CD4-positive, alpha-beta T cell treated with Interleukin-4 for 1 hour (primary cell): ENCODE measurements at places on chromosomes 12 and 14.
A peak's percentile ranks its signal among the peaks of the same experiment; 100 is the strongest.

GRCh38 chr12:90322006-90322405 is 613.4 kb upstream of the ATP2B1 start:
- DNase-seq = no peak

GRCh38 chr14:50926851-50927386 is 17.4 kb downstream of the PYGL start:
- no peak for DNase-seq

GRCh38 chr12:124867401-124867930 is 3.8 kb upstream of the SCARB1 start:
- DNase-seq = no peak

DNA sequence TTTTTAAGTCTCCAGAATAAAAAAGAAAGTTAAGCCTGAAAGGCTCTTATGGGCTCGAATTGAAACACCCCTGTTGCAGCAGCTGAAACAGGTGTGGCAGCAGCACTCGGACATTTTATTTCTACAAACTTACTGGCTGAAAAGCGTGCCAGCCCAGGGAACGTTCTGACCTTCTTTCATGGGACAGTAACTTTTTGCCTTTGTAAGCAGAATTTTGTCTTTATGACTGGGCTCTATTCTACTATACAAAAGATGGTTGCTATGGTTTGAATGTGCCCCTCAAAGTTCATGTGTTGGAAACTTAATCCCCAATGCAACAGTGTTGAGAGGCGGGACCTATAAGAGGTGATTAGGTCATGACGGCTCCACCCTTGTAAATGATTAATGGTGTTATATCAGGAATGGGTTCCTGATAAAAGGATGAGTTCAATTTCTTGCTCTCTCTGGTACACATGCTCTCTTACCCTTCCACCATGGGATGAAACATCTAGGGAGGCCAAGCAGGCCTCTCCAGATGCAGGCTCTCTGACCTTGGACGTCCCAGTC is 52.7 kb downstream of the PELI2 start:
- no peak for DNase-seq

- no peak for DNase-seq
Observed at GRCh38 chr12:49585477-49586459, 17.8 kb upstream of the MCRS1 start.

DNA sequence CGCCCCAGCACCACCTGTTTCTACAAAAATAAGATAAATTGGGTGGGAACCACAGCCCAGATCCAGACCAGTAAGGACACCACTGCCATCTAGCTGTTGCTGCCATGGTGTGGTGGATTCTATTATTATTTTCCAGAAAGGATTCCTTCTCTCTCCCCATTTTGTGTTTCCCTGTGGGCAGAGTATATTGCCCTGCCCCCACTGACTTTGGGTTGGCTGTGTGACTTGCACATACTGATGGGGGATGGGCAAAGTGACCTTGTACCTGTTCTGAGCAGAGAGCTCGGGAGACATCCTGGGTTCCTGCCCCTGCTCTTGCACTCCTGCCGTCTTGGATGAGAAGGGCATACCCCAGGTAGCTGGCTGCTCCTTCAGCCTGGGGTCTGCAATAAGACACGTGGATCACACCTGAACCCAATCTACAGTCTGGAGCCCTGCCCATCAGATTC is 24.3 kb downstream of the MOAP1 start:
- no peak for DNase-seq

DNA sequence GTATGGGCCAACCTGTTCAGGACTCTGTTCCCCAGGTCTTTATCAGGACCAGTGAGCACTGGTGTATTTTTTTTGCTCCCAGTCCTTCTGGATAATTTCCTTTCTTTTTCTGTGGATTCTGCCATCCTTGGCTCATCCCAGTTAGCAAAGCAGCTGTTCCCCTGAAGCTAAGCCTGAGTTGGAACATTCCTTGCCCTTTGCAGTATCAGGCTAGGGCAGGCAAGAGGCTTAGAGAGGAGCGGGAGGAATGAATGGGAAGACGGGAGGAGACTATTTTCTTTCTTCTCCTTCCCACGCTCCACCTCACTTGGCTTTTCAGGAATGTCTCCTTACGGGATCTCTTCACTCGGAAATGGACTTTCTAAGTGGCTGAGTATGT is 29.2 kb downstream of the ERG28 start:
- no peak for DNase-seq

DNA sequence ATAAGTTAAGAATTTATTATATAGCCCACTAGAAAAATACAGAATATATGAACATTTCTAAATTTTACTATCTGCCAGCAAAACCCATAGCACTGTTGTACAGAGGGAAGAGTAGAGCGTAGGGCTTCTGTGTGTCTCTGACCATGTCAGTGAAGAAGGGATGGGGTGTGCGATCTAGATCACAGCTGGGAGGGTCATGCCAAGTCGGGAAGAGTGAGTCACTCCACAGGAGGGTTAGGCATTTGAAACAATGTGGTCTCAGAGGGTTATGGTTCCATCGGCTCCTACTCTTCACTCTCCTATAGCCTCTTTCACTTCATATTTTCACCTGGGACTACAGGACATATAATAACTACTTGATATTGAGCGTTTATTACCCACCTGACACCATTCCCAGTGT is 185.1 kb upstream of the DDHD1 start:
- DNase-seq = no peak

GRCh38 chr12:104083769-104084475 is 19.6 kb downstream of the HCFC2 start:
- DNase-seq = no peak

GRCh38 chr12:46100551-46101484 is 110.4 kb upstream of the SCAF11 start:
- no peak for DNase-seq

GRCh38 chr12:11595080-11595479 is 54.4 kb upstream of the ETV6 start:
- DNase-seq = no peak

- no peak for DNase-seq
Observed at GRCh38 chr14:55904086-55904485, 214.1 kb upstream of the PELI2 start.

DNA sequence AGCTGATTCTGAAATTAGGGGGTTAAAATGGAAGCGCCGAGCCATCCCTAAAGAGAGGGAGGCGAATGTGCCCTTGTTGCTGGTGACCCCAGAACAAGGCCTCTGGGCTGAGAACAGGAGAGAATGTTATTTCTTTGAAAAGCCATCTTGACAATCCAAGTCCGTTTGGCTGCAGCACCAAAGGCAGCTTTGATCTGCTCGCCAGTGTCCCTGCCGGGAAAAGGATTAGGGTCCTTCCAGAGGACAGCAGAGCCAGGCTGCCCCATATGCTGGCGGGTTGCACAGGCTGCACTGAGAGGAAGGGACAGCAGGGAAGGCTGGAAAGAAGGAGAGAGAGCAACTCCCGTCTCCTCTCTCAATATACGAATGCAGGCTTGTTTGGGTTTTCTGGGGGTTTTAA is 141.7 kb downstream of the TMEM132C start:
- DNase-seq = no peak

DNA sequence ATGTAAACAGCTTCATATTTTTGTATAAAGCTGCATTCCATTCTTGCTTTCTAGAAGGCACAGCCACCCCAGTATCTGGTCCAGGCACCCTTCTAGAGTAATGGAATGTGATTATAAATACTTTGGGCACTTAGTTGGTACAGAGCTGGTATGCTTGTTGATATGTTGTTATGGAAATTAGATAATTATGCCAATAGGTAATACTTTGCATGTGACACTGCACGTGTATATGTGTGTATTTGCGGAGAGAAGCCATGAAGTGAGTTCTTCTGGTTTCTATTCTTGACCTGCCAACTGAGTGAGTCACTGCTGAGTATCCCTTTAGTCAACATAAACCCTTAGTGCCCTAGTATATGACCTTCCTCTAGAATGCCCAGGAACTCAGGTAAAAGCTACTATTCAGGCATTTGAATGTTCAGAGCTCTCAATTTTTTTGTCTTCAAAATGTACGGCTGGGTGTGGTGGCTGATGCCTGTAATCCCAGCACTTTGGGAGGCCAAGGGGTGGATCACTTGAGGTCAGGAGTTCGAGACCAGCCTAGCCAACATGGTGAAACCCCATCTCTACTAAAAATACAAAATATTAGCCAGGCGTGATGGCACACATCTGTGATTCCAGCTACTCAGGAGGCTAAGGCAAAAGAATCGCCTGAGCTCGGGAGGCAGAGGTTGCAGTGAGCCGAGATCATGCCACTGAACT is 6.2 kb upstream of the TCP11L2 start:
- no peak for DNase-seq

- DNase-seq = no peak
Observed at GRCh38 chr14:54219261-54220070, 177.3 kb upstream of the CDKN3 start.

DNA sequence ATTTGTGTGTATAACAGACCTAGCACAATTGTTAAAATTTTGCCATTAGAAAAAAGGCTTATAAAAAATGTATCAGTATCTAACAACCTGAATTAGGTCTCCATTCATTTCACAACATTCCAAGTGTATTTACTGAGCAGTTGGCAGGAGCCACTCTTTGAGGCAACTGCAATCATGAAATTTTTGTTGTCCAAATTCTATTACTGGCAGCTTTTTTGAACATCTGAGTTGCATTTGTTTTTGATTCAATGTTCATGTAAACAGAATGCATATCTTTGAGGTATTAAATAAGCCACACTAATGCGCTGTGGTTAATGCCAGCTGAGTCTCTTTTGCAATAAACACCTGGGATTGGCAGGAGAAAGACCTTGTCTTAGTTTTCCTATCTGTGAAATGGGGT is 8.7 kb downstream of the KITLG start:
- DNase-seq = no peak

DNA sequence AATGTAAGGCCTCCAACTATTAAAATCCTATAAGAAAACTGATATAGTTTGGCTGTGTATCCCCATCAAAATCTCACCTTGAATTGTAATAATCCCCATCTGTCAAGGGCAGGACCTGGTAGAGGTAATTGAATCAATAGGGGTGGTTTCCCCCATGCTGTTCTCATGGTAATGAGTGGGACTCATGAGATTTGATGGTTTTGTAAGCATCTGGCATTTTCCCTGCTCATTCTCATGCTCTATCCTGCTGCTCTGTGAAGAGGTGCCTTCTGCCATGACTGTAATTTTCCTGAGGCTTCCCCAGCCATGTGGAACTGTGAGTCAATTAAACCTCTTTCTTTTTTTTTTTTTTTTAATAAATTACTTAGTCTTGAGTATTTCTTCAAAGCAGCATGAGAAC is 31.9 kb downstream of the TSPAN19 start:
- no peak for DNase-seq

- no peak for DNase-seq
Observed at GRCh38 chr12:113858841-113859386, 107.2 kb downstream of the RBM19 start.

GRCh38 chr12:40157336-40157735 is 51.5 kb upstream of the SLC2A13 start:
- no peak for DNase-seq

DNA sequence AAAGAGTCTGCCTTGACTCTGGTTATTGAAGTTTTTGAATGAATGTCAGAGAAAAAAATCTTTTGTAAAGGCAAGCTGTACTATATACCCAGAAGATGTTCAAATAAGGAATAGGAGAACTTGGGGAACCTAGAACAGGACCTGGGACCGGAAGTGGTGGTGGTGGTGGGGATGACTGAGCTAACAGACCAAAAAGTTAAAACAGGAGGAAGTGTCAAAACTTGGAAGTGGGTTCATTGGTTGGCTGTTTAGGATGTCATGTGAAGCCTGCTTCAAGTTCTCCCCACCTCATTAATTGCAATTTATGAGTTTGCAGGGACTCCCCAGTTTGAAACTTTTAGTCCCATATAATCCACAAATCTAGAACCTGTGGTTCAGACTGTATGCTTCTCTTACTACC is 26.2 kb downstream of the PLXNC1 start:
- DNase-seq = peak; percentile 31

GRCh38 chr12:27967551-27968054 is 4.9 kb downstream of the PTHLH start:
- no peak for DNase-seq

GRCh38 chr14:79552778-79553177 is 658.5 kb downstream of the DIO2 start:
- DNase-seq = no peak

DNA sequence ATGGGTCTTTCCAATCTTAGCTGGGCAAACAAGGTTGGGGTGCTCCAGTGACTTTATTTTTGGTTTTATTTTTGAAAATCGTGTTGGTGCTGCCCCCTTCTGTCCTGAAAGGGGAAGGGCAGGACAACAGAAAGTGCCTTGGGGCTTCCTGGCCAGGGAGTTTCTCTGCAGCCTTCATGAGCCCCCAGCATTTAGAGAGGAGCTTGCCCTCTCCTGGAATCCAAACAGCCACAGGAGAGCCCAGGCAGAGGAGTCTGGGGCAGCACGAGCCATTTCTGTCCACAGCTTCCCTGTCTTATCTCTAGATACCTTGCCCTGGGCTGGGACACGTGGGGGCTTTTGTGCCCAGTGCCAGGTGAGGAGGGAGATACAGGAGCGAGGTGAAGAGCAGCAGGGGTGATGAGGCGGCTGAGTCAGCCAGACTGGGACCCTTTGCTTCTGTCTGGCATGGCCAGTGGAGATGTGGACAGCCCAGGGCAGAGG is 4.4 kb upstream of the C1RL start:
- peak; percentile 49 for DNase-seq

DNA sequence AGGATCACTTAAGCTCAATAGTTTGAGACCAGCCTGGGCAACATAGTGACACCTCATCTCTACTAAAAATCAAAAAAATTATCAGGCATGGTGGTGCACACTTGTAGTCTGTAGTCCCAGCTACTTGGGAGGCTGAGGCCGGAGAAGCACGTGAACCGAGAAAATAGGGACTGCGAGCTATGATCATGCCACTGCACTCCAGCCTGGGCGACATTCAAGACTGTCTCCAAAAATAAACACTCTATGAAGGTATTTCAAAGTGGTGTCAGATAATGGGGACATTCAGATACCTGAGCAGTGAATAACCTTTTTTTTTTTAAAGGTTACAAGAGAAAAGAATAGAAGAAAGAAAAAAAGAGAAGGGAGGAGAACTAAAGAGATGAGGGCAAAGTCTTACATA is 98.1 kb downstream of the MED13L start:
- DNase-seq = no peak

DNA sequence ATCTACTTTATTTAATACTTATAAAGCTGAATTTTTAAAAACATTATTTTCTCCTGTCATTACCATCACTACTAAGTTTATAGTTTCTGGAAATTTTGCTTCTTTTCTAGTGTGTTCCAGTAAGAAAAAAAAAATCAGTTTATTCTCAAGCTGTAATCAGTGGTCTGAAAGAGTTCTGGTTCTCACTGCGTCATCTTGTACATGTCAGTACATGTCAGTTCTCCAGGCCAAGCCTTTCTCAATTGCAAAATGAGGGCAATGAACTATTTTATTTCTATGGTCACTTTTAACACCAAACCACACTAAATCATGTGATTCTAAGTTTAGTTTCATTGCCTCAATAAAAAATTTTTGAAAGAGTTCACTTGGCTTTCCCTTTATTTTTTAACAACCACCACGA is 468.9 kb upstream of the LRFN5 start:
- no peak for DNase-seq
